ENCODE measurements at places on chromosomes 5 and 9.
A peak's percentile ranks its signal among the peaks of the same experiment; 100 is the strongest.

DNA sequence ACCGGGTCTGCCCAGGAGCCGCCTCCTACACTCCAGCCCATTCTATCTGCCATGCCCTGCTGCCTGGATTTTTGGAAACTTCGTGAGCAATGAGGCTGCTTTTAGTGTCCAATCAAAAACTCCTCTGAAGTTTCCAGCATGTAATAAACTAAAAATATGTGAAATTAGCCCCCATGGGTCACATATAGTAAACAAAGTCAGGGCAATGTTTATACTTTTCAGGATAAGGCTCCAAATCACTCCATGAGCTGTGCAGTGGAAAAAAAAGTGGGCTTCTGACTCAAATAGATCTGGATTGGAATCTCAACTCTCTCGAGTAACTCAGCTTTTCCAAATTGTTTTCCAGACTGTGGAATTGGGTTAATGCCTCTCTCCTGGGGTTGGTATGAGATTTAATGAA, 68.2 kb downstream of the PIK3R1 start:
- no peak for DNase-seq

GRCh38 chr5:87686975-87687374, 274.2 kb upstream of the CCNH start:
- DNase-seq, result no peak

GRCh38 chr9:27304521-27304920, 7.6 kb upstream of the EQTN start:
- DNase-seq, result no peak

DNA sequence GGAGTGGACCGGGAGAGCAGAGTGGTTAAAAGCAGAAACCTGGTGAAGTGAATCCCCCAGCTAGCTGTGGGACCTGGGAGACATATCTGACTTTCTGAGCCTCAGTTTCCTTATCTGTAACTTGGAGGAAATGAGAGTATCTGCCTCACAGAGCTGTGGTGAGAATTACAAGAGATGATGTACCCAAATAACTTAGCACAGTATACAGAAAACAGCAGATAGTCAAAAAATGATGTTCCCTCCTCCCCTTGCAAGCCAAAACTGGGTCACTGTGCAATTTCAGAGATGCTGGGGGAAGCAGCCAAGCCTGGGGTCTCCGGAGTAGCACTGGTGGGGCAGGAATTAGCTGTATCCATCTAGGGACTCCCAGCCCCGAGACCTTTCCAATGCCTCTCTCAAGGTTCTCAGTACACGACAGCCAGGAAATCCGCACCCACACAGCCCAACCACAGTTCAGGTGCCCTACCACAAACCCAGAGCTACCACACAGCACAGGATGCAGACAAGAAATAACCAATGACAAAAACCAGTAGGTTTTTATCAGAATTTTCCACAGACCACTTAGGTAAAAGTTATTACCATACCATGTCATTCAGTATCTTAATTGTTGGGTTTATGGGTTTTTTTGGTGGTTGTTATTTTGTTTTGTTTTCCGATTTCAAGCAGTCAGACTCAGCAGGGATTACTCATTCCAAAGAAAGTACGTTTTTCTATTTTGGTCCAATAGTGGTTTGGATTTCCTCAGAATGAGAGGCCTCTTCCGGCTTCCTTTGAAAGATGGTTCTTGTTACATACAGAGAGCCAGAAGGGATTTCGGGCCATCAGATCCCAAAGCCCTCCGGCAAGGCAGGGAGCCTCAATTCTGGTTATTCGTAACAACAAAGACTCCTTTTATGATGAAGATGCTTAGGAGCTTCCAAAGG, 4.9 kb upstream of the HRH2 start:
- DNase-seq, result peak; percentile 91

DNA sequence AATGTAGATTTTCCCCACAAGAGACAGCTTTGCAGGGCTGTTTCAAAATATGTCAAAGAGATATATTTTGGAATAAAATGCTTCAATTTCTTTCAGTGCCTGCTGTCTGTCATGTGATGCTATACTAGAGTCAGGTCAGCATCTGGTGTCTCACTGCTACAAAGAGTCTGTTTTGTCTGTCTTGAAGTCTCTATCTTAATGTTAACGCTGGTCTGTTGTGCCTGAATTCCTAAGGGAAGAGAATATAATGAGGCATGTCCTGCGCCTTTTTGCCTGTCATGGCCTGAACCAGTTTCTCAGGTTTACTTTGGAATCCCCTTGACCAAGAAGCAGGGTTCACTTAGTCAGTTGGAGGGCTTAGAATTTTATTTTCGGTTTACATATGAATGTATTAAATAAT, 176.4 kb downstream of the PDZD2 start:
- DNase-seq, result no peak

DNA sequence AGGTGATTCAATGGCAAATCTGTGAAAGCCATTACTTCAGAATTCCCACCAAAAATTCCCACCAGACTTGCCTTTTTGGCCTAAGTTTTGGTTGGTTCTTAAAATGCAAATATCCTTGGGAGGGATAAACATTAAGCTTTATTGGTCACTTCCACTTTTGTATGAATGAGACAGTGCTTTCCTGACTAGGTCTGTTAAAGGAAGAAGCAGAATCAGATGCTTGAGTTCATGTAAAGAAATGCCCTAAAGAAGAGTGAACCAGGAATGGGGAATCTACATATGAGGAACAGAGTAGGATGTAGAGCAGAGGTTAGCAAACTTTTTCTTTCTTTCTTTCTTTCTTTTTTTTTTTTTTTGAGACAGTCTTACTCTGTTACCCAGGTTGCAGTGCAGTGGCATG, 129.3 kb downstream of the GCNT1 start:
- no peak for DNase-seq

DNA sequence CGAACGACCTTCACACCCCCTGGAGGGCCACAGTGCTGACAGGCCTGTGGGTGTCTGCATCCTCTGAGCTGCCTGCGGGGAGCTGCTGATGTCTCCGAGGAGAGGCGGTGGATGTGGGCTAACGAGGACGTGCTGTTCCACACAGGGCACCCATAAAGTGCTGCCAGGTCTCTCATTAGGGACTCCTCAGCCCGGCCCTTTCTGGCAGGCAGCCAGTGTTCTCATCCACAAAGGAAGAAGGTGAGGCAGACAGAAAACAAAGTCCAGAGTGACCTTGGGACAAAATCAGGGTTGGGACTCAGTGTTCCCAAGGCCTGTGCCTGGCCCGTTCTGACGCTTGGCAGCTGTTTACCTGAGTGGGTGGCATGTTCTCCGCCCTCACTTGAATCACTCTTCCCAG, 29.3 kb downstream of the CARTPT start:
- DNase-seq, result no peak

DNA sequence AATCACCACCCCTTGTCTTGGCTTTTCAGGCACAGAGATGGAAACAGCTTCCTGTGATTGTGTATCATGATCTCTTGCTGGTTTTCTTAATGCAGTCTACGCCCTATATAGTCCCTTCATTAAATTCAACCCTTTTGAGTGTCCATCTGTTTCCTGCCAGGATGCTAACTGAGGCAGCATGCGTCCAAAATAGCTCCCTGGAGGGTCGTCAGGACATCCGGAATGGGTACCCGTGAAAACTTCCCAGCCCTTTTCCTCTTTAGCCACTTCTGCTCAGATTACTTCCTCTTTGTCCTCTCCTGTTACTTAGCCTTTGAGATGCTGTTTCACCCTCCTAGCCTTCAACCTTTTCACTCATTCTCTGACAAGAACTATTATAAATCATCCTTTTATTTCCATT, 79.8 kb upstream of the KLF9 start:
- no peak for DNase-seq

- no peak for DNase-seq
Observed at GRCh38 chr5:146072595-146072994, 32.8 kb downstream of the PLAC8L1 start.

GRCh38 chr5:65171645-65172044, 310.1 kb downstream of the ADAMTS6 start:
- no peak for DNase-seq

DNA sequence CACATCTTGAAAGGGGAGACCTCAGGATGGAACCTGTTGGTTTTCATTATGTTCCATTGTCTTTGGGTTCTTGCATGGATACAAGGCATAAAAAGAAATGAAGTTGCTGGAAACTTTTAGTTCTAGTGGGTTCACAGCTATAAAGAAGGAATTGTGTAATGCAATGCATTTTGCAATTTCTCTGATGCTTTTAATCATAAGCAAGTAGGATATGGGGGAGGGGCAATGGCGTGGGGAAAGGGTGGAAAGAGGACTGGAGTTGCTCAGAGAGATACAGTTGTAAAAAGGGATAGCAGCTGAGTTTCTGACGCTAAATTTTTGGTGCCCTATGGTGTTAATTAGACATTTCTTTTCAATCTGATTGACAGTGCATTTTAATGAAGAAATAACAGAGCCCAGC, 88.6 kb upstream of the FANCC start:
- DNase-seq, result no peak

GRCh38 chr9:37264539-37264938, 144.2 kb downstream of the ZCCHC7 start:
- no peak for DNase-seq

DNA sequence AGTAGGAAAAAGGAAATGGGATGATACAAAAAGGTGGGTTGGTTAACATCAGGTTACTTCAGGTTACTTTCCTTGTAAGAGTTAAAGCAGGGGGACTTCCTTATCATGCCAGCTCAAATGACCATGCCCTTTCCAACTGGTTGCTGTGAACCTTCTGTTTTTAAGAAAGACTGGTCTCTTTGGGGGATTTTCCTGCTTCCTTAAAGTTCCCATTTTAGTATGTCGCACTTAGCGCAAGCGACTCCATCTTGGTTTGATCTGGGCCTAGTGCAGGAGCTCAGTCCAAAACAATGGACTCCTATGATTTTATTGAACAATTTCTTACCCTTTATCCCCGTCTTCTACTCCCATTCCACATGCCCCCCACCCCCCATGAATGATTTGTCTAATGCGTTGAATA, 169.8 kb downstream of the INSYN2B start:
- DNase-seq, result no peak

DNA sequence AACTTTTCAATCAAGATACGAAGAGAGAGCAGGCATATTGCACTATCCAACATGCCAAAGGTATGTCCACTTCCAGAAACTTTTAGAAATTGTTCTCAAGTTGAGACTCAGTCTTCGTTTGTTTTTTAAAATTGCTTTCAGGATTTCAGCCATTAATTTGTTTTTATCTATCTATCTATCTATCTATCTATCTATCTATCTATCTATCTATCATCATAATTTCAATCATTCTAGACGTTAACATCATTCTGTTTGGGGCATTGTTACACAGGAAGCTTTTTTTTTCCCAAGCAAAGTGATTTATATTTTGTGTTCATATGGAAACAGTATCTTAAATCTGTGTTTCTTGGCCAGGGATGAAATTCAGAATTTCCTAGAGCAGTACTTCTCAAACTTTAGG, 7.6 kb downstream of the ERAP2 start:
- no peak for DNase-seq

- peak; percentile 72 for DNase-seq
Observed at GRCh38 chr9:109520475-109521132, 22.5 kb upstream of the PTPN3 start.

DNA sequence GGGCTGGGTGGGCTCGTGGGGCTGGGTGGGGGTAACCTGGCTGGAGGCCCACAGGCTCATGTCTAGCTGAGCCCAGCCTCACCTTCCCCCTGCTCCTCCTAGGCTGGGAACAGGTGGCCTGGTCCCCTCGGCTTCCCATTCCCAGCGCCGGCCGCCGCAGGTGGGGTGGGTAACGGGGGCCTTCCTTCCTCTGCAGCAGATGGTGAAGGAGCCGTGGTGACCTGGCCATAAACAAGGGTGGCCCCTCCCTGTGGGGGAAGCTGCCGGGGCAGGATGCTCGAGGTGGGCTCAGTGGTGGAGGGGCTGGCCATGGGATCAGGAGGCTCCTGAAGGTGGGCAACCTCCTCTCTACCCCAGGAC, 41.0 kb upstream of the EGFL7 start:
- no peak for DNase-seq

- no peak for DNase-seq
Observed at GRCh38 chr5:62214701-62215100, 91.3 kb upstream of the KIF2A start.

GRCh38 chr5:149288436-149288835, 16.8 kb downstream of the AFAP1L1 start:
- no peak for DNase-seq

DNA sequence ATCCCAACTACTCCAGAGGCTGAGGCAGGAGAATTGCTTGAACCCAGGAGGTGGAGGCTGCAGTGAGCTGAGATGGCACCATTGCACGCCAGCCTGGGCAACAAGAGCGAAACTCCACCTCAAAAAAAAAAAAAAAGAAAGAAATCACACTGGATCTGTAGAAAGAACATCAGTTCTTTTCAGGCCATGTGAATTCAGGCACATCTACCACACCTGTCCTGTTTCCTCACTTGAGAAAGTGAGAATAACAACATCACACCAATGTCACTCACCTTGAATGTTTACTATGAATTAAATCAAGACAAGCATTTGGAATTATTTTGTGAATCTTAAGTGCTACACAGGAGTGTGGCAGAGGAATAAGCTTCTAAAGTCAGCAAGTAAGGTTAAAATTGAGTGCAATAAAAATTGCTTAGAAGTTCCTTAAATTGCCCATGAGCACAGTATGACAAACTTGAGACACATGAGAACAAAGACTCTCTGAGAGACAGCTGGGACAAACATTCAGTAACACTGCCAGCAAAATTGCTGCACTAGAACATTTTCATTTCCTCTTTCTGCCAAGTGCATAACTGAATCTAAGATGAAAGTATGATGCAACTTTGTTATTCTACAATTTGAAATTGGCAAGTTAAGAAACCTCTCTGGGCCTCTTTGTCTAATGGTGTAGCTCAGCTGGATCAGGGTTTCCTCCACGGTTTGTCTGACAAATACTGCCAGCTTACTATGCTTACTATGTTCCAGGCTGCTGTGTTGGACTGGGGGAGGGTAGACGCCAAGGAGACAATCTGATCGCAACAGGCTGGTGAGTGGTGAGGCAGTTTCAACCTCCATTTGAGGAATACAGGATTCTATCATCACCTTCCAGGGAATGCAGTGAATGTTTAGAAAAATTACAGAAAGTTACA, 1.9 kb upstream of the RIC1 start:
- peak; percentile 72 for DNase-seq

GRCh38 chr9:131446276-131446675, 52.4 kb downstream of the PRRC2B start:
- no peak for DNase-seq

DNA sequence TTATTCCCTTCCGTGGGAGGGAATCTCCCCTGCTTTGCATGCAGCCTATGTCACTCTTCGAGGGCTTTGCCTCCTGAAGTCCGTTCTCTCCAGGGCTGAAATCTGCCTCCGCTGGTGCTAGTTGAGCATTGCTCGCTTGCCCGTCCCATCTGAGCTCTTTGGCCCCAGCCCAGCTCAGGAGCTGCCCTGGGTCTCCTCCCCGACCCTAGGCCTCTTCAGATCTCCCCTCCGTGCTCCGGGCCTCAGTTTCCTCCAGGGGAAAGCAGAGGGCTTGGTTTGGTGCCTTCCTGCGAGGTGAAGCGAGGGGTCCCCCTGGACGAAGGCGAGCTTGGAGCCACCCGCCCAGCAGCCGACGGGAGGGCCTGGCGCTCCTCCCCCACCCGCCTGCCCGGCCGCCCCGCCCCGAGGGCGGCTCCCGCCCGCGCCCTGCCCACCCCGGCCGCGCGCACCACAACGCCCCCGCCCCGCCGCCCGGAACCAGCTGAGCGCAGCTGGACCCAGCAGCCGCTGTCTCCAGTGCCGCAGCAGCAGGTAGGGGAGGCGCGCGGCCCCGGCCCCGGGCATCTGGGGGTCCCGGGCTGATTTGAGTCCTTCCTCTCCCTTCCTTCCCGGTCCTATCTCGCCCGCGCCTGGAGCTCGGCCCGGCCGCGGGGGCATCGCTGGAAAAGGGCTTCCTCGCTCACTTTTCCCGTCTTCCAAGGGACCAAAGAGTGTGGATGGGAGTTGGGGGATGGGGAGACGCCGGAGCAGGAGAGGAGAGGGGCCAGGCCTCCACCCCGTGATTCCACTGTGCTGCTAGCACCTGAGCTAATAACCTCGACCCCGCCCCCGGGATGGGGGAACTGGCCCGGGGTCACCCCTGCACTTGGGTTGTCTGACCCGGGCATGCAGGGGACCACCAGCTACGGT, at the start of gene GSN:
Gene GSN (plus strand): TSS at position 474 of the 909 bp plus-strand sequence. CDS start 33,810 bp downstream, outside the sequence.
- DNase-seq, result peak; percentile 51

Data from activated naive CD4-positive, alpha-beta T cell treated with anti-CD3 and anti-CD28 coated beads for 36 hours (primary cell).